Activated T-helper 9 cell treated with anti-CD3 and anti-CD28 coated beads, Interleukin-2, amount 50 U/mL, for 16 hours (primary cell): ENCODE measurements at places on chromosomes 1 and 21.

DNA sequence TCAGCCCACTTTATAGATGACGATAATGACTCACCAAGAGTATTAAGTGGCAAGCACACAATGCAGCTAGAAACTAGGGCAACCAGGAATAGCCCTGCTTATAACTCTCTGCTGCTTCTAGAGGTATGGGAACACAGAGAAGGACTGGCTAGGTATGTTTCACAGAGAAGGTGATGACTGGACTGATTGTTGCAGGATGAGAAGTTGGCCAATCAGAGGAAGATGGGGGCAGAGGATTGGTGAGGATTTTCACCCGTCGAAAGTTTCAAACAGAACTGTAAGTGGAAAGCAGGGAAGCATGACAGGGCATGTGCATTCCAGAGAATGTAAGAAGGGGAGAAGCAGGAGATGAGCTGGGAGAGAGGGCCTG lies 222.4 kb upstream of the JUN start:
- DNase-seq: no peak

DNA sequence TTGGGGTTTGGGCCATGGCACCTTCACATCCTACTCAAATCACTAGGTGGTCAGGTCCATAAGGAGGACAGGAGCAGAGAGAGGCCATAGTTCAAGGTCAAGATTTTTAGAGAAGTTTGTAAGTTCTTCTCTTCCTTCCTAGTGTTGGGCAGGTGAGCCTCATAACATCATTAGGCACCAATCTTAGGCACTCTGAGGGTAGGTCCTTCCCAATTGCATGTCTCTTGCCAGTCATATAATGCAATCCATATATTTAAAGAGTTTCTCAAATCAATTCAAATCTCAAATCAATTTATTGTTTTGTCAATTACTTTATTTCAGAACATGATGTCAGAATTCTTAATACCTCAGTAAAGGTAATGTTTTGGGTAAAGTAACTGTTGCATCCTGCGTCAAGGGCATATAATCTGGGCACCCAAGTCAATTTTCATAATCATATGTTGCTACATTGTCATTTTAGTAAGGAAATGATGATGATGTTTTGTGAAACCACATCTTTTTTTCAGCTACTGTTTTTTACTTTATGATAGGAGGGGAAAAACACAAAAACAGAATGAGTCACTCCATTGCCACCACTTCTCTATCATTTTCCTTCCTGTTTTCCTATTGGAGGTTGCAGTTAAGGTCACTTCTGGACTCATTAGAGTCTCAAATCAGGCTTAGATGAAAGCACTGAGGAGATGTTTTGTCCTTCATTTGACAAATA lies 122.7 kb downstream of the UCHL5 start:
- DNase-seq: no peak

- DNase-seq: no peak
Measured at GRCh38 chr1:182385885-182386853, 5.4 kb downstream of the GLUL start.

- no peak for DNase-seq
Measured at GRCh38 chr1:8985915-8986813, 40.1 kb downstream of the SLC2A7 start.

DNA sequence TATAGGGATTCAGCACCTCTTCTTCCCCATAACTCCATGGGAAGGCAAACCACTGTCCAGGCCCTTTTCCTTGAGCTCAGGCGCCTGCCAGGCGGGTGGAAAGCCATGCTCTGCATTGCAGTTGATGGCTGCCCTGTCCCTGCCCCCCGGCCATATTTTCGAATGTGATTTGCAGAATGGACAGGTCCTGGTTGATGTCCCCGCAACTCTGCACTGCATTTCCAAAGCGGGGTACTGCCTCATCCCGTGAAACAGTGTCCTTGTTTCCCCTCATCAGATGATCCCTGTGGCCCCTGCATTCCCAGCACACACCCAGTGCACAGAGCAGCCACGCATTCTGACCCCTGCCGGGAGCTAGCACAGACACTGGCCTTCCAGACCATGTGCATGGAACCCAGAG lies 33.7 kb upstream of the SCMH1 start:
- no peak for DNase-seq

- DNase-seq: no peak
Measured at GRCh38 chr1:1842360-1843146, 48.3 kb downstream of the GNB1 start.

- DNase-seq: no peak
Measured at GRCh38 chr1:201360901-201361651, 16.4 kb downstream of the TNNT2 start.

DNA sequence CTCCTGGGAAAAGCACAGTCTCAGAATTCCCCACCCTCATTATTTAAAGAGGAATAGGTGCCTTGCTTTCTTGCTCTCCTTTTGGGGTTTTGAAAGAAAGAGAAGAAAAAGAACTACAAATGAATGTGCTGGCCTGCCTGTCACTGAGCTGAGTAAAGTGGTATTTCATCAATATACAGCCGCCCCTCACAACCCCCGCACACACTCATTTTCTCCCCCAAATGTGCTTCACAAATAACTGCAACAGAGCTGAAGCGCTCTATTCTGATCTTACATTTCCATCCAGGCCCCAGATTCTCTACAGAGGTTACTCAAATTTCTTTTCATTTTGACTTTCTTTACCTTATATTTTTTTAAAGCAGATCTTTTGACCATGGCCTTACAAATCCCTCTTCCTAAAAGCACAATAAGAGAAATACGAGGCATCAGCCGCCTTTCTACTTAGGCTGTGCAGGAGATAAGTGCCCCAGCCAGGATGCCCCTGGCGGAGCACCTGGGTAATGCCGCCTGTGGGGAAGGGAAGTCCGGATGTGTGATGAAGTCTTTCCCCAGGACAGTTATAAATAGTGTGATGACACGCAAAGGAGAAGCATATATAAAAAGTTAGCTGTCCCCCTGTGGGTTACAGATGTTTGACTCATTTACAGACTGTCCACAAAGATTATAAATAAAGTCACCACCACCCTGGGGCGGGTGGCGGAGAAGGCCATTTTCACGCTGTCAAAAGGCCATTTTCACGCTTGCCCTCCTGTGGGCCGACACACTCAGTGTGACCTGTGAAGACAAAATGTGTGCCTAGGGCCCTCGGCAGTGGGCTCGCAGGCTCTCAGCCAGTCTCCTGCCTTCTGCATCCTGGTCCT lies 6.5 kb downstream of the KCNN3 start:
- DNase-seq: no peak

GRCh38 chr1:240304466-240304865 lies 212.8 kb downstream of the FMN2 start:
- DNase-seq: no peak

- DNase-seq: no peak
Measured at GRCh38 chr1:21638531-21639341, 30.4 kb downstream of the RAP1GAP start.

GRCh38 chr21:24545807-24546361 lies 1061.4 kb downstream of the MRPL39 start:
- no peak for DNase-seq

DNA sequence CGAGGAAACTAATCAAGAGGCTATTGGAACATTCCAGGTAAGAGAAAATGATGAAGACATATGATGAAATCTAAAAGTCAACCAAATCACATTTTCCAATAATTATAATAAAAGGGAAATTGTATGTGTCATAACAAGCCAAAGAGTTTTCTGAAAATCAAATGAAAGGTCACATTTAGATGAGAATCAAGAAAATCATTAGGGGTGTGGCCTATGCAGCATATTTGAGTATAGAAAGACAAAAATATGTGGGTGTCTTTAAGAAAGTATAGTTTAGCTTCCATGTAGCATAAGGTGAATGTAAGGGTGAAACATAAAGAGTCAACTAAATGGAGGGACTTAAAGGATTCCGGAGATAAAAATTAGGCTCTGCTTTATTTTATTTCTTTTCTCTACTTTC lies 9.2 kb upstream of the RNPC3 start:
- no peak for DNase-seq

DNA sequence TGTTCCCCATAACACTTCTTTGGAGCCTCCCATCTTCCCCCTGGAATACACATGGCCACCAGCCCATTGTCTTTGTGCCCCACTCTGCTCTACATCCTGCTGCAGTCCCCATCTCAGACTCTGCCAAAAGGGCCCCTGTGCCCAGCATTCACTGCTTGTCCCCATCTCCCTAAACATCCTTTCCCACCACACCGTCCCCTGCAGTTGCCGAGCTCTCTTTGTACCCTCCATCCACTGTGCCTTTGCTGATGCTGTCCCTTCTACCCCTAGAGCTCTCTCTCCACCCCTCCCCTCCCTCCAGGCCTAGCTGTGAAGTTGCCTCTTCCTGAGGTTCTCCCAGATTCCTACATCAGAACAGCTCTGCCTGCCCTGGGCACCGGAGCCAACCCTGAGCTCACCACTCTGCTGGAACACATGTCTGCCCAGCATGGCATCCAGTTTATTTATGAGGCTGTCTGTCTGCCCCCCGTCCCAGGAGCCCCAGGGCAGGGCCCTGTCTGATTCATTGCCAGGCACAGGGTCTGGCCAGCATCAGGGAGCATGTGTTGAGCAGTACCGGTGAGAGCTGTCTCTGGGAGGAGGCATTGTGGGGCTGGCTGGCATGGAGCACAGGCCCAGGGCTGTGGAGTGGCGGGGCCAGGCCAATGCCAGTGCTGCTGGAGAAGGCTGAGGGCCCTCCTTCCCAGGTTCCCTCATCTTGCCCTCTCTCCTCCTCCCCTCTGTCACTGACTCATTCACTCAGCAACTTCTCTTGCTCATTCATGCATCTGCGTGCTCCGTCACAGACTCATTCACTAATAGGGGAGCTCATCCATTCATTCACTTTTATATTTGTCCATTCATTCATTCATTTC lies 28.8 kb downstream of the EDN2 start:
- no peak for DNase-seq

- no peak for DNase-seq
Measured at GRCh38 chr1:184791550-184791900, 36.9 kb upstream of the EDEM3 start.

GRCh38 chr1:183251959-183252450 lies 65.9 kb downstream of the LAMC2 start:
- no peak for DNase-seq

DNA sequence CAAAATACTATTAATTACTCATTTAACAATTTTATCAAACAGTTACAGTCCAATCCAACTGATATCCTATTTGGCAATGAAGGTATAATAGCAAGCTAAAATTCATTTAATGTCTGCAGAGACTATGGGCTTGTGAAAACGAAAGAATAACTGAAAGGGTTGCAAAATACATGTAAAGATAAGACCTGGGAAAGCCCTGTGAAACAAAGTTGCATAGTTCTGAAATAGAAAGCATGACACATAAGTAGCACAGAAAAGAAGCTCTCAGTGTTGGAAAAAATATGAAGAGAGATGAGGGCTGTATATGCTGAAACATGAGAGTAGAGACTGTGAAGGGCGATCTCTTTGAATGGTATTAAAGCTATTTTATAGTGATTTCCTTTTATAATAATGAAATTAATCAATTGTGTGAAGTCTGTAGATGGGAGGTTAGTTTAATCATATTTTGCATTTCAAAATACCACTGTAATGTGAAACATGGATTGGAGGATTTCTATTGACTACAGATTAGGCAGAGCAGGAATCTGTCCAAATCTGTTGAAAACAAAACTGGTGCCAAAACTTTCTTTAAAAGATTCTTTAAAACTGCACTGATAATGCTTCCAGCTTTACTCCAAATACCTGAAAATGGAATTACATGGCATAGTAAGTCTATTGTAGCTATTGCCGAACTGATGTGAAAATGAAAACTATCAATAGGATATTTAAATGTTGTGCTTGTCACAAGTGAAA lies 1518.9 kb upstream of the B3GALT2 start:
- no peak for DNase-seq

DNA sequence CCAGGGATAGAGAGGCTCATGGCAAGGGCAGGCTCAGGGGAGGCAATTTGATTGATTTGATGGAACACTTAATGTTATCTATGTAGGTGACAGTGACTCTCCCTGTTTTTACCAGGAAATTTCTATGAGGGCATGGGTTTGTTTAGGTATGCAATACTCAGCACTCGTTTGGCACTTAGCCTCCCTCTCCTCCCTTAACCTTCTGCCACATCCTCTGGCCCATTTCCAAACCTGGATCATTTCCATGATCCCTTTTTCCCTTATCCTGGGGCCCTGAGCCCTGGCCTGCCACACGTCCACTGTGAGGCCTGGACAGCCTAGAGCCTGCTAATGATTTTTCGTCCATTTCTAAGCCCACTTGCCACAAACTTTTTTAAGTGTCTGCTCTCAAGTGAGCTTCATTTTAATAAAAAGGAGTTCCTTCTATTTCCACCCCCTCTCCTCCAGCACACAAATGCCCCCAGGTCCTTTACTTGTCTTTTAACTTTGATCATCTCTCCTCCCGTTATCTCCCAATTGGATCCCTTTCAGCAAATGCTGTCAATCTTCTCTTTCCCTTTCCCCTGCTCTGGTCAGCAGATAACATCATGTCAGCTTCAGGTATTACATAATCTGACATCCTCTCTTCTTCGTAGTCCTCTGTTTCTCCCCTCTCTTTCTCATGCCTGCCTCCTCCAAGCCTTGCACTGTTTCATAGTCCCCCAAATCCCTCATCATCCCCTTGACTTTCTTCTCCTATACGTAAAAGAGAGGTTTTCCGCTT lies 37.8 kb upstream of the GADD45A start:
- no peak for DNase-seq

GRCh38 chr1:98989556-98989907 lies 15.1 kb downstream of the PLPPR5 start:
- no peak for DNase-seq

- no peak for DNase-seq
Measured at GRCh38 chr1:16174886-16175598, 19.2 kb upstream of the EPHA2 start.

- DNase-seq: no peak
Measured at GRCh38 chr1:220711056-220711809, 21.1 kb downstream of the C1orf115 start.

- DNase-seq: no peak
Measured at GRCh38 chr1:229203030-229203751, 67.7 kb upstream of the RAB4A start.

DNA sequence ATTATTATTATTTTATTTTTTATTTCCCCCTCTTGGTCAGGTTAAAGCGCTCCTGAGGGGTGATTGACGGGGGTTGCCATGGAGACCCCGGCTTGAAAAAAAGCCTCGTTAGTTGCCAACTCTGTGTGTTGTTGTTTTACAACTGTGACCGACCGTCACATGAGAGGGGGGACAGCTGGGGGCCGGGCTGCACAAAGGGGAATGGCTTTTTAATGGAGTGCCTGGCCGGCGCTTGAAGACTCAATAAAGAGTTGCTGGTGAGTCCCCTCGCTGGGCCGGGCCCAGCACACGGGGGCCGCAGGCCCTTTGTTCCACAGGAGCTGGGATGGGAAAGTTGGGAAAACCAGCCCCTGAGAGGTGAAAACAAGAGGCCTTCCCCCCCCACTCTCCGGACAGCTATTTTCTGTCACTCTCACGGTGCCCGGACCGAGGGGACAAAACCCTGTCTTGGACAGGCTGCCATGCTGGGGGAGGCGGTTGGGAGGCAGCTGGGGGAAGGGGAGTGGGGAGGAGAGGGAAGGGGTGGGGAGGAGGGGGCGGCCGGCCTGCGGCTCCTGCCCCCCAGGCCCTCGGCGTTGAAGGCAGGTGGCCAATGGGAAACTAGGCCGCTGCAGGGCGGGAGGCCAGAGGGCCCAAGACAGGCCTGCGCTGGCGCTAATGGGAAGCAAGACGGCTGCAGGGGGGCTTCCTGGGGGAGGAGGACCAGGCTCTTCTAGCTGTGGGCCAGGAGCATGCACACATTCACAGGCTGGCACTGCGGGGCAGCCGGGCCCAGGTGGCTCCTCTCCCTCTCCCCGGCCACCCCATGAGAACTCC lies 67.6 kb downstream of the CASZ1 start:
- no peak for DNase-seq

GRCh38 chr21:42413500-42413899 lies 9.8 kb downstream of the UBASH3A start:
- no peak for DNase-seq

- no peak for DNase-seq
Measured at GRCh38 chr1:31224068-31224467, 15.6 kb downstream of the NKAIN1 start.
